ENCODE measurements at places on chromosomes 11 and 22.

GRCh38 chr11:21464601-21465193 is 728.2 kb upstream of the ANO5 start:
- DNase-seq = no peak

GRCh38 chr11:75275581-75275980 is 35.0 kb downstream of the TPBGL start:
- DNase-seq = peak; percentile 3

DNA sequence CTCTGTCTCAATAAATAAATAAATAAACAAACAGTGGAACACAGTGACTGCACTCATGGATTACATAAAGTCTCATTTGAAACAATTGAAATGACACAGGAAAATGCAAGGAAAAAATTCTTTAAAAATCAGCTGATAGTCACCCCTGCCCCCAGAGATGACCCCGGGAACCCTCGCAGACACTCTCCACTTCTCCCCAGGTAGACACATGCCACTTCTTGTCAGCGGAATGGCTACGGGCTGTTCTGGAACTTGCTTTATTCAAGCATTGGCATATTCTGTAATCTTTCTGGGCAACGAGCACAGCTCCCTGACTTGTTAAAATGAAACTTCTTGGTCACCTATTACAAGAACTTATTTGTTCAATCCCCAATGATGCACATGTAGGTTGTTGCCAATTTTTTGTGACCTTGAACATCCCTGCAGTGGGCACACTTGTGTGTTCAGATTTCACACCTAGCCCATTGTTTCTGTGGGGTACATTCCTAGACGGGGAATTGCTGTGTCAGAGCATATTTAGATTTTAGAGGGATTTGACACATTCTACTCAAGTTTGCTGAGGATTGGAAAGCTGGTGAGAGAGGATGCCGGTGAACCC is 32.8 kb downstream of the MYEOV start:
- no peak for DNase-seq

DNA sequence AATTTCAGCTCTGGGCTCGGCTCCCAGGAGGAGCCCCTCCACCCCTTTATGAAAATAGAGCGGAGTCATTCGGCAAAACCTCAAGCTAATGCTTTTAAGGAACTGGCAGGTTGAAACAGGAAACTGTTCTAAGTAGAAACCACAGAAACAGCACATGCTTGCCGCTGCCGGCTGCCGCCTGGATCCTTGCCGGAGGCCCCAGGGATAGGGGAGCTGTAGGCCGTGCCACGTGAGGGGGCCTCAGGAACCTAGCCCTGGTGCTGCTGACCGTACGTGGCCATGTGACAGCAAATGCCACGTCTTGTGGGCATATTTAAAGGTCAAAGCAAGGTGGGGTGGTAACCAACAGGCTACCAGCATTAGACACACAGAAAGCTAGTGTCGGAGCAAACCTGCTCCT is 77.9 kb upstream of the TIMP3 start:
- no peak for DNase-seq

DNA sequence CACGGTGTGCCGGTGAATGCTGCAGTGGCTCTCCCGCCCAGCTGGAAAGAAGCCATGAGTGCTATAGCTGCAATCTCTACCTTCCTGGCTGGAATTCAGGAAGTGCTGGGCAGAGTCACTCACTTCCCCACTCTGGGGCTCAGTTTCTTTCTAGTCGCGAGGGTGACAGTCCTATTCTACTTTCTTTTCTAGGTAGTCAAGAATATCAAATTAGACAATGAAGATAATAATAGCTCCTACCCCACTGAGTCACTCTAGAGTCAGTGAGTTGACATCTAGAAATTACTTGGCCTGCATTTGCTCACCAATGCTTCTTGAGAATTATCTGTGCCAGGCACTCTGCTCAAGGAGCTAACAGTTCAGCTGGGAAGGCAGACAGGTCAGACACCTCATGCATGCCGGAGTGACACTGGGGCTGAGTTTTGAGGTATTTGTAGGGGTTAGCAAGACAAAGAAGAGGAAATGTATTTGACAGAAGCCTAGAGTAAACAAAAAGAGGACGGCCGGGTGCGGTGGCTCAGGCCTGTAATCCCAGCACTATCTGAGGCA is 3.2 kb downstream of the CENPM start:
- no peak for DNase-seq

DNA sequence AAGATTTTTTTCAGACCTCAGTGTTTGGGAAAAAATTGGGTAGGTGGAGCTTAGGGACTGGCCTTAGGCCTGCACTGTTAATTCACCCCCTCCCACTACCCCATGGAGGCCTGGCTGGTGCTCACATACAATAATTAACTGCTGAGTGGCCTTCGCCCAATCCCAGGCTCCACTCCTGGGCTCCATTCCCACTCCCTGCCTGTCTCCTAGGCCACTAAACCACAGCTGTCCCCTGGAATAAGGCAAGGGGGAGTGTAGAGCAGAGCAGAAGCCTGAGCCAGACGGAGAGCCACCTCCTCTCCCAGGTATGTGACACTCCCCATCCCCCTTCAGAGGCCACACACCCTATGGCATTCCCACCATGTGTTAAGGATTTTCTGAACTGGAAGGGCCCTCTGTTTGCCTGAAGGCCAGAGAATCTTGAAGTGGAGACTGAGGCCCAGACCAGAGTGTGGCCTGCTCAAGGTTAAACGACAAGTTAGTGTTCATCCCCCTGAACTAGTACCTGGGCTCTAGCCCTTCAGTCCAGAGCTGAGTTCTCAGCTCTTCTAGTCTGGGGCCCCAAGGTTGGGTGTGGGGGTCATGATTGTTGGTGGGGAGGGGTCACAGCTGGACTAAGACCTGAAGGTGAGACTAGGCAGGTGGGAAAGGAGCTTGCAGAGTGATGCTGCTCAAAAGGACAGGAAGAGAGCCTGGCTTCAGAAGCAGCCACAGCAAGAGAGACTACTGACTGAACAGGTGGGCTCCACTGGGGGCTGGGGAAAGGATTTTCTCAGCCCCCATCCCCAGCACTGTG is 2.3 kb upstream of the FOLR1 start:
- no peak for DNase-seq

GRCh38 chr22:25373961-25374360 is 154.5 kb downstream of the CRYBB2 start:
- DNase-seq = no peak

DNA sequence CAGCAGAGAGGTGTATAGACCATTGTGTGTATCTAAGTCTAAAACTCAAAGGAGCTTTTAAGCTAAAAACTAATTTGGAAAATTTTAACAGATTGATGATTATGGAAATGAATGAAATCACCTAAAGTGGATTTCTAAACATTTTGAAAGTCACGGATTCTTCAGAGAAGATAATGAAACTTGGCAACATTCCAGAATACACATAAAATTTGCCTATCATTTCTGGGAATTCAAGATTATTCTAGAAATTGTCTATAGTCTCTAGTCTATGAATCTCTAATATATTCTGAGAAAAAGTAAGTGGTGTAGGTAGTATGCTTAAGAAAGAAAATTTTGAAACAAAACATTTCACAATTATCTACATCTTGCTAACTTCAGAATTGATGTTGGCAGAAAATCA is 1117.9 kb upstream of the CNTN5 start:
- DNase-seq = no peak

GRCh38 chr22:22394591-22394990 is 114.0 kb downstream of the ZNF280B start:
- no peak for DNase-seq

DNA sequence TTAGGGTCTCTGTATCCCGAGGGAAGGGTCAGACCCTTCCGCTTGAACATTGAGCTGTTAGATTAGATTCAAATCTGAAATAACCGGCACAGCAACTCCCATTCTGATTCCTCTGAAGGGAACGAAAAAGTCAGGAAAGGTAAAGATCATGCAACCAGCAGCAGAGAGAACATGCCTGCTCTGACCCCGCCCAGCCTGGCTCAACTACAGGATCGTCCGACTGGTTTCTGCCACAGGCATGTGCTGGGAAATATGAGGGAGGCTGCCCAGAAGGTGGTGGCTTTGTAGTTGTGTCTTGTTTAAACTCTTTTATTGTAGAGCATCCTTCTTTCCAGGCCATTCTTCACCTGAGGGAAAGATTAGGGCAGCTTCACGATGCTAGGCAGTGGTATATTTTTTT is 5.0 kb upstream of the MTNR1B start:
- DNase-seq = no peak

DNA sequence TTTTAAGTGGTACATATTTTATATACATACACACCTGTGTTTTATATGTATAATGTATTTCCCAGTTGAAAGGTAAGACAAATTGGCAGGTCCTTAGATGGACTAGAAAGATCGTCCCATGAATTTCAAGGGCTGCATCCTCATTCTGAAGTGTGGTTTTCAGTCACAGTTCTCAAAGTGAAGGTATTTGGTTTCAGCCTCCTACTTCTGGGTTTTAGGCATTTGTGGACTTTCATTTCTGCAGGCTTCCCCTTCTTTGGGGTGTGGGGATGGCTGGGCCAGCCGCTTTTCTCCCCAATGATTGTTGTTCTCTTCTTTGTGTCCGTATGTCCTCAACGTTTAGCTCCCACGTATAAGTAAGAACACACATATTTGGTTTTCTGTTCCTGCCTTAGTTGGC is 10.0 kb downstream of the DCPS start:
- no peak for DNase-seq

DNA sequence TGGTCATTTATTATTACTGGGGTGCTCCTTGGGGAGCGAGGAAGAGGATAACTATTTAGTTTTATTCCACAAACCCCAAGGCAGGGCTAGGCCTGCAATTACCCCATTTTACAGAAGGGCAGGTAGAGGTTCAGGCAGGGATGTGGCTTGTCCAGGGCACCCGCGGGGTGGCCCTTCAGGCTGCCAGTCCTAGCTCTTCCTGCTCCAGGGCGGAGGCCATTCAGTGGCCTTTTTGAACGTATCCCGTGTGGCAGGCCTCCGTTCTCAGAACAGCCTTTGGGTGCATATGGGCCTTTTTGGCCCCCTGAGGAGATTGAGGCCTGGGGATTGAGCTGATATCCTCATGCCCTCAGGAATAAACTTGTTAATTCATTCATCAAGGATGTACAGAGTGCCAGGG is 66.2 kb downstream of the MPPED1 start:
- DNase-seq = no peak

DNA sequence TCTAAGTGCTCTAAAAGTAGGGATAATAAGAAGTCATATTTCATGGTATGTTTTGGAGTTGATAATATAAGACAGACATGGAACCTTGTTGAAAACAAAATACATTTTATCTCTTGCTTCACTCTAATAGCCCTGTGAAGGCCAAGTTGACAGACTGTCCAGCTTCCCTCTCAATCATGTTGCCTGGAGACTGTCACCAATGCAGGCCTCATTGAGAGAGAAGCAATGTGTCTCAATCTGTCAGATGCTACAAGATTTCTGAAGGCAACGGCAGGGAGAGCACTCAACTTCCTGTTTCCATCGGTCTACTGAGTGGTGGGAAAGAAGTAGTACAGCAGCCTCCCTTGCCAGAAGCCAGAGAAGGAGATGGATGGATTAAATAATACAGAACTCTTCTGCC is 23.6 kb upstream of the FJX1 start:
- DNase-seq = no peak

- no peak for DNase-seq
Measured at GRCh38 chr22:50508897-50509296, 873 bp downstream of the NCAPH2 start.

GRCh38 chr22:20395181-20395906 is 1.4 kb downstream of the ZNF74 start:
- DNase-seq = no peak

- no peak for DNase-seq
Measured at GRCh38 chr11:127110542-127110941, 110.0 kb upstream of the KIRREL3 start.

- no peak for DNase-seq
Measured at GRCh38 chr22:38429499-38430068, 25.4 kb downstream of the KCNJ4 start.

GRCh38 chr11:127890030-127890615 is 697.2 kb downstream of the ETS1 start:
- DNase-seq = no peak

DNA sequence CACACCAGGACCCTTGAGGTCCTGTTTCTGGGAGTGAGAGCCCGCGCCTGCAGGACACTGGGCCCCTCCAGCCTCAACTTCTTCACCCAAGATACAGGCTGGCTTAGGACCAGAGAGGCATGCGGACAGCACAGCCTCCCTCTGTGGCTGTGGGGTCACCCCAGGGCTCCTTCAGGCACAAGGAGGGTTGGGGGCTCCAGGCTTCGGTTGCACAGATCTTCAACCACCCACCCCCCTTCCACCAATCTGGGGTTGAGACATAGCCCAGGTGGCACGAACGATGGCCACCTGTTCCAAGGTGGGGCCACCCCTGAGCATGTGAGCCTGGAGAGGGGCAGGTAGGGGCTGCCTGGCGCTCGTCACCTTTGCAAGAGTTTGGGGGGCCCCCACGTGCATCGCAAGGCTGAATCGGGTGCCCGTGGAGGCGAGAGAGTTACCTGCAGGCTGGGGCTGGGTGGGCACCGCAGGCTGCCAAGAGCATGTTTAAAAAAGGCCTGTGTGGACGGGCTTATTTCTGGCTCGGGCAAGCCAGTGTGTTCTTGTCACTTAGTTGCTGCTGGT is 1.2 kb downstream of the ZDHHC8 start:
- no peak for DNase-seq

- DNase-seq = no peak
Measured at GRCh38 chr11:19458231-19458630, 217.5 kb upstream of the E2F8 start.

GRCh38 chr11:62665599-62666258 is 617 bp downstream of the CSKMT start:
- no peak for DNase-seq

DNA sequence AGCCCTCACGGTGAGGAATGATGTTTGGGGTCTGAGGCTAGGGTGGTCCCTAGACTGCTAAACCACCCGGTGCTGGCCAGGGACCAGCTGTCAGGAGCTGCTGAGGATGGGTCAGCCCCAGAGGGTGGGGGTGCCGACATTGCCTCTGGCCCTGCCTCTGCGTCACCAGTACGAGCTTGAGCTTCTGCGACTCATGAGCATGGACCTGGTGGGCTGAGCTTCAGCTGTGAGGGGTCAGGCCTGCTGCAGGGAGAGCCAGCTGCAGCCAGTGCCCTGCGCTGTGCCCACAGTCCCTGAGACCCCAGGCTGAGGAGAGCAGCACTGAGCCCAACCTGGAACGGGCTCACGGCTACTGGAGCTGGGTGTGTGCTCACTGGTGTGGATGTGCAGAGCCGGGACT is 7.0 kb downstream of the DERL3 start:
- DNase-seq = no peak

- no peak for DNase-seq
Measured at GRCh38 chr11:102544594-102544993, 14.0 kb upstream of the MMP7 start.

GRCh38 chr11:57213342-57214097 is 23.5 kb downstream of the APLNR start:
- DNase-seq = no peak
